ENCODE measurements at places on chromosomes 11 and 22. TPM values are rescaled to one million over a fixed set of nuclear protein-coding genes. Genes with fewer than 3 reads are reported as not detected.

DNA sequence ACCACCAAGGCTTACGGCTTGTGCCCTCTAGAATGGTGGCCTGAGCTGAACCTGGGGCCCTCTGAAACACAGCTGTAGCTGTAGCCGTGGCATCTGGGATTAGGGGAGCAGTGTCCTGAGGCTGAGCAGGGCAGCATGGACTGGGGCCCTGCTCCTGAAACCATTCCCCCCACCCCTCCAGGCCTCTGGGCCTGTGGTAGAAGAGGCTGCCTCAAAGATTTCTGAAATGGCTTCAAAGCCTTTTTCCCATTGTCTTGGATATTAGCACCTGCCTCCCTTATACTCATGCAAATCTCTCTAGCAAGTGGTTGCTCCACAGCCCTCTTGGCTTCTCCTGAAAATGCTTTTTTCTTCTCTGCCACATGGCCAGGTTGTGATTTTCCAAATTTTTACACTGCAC, 106.9 kb downstream of the CTNND1 start:
- H3K36me3 ChIP-seq: no peaks in the 10 kb centered on the region
- H3K27ac ChIP-seq: no peak overlapping the region
- no peaks in the 10 kb centered on the region for H3K4me1 ChIP-seq
- H3K27me3 ChIP-seq: no peaks in the 10 kb centered on the region

ADORA2A gene
- total RNA-seq: 2.6 TPM

GRCh38 chr22:31248965-31249958, 37.2 kb downstream of the LIMK2 start:
- peaks cover 13% of the 10 kb centered on the region for H3K4me1 ChIP-seq
- no peaks in the 10 kb centered on the region for H3K36me3 ChIP-seq
- DNase-seq: no peak
- peak overlapping the region; percentile 71 for H3K27ac ChIP-seq
- peak overlapping the region; percentile 34 for H3K4me3 ChIP-seq

DNA sequence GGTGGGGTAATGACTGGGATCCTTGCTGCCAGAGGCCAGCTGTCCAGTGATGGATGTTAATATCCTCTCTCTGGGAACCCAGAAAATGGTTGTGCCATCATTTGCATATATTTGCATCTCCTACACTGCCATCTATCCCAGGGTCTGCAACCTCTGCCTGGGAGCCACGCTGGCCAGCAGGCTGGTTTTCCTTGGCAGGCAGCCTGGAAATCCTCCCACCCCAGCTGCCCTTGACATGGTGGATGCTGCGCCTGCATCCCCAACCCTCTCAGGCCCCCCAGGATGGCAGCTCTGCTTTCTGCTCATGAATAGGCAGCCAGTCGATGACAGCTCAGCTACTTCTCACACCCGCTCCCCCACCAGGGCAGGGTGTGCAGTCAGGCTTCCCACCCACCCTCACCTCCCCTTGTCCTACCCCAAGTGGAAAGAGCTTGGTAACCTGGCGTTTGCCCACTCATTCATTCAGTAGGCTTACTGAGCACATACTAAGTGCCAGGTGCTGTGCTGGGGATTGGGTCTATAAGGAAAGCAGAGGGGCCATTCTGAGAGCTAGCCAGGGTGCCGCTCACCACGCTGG, 202.5 kb downstream of the TRIM29 start:
- H3K4me3 ChIP-seq: no peak overlapping the region
- DNase-seq: no peak
- no peaks in the 10 kb centered on the region for H3K27me3 ChIP-seq
- no peak overlapping the region for H3K27ac ChIP-seq

DNA sequence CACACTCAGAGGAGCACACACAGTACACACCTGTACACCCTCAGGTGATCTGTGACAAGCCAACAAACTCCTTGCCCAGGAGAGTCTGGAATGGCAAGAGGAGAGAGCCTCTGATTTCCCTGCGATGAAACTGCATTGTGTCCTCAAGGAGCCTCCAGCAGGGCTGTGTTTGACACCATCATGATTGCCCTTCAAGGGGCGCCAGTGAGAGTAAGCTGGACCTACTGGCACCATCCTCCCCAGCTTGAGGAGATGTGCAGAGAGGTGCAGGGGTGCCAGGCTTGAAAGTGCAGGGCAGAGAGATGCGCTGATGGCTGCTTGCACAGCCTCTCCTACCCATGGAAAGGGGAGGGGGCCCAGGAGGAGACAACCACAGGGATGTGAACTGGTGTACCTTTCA, 188.8 kb upstream of the CADM1 start:
- no peak for DNase-seq
- no peaks in the 10 kb centered on the region for H3K4me1 ChIP-seq
- peaks cover 4% of the 10 kb centered on the region for H3K27me3 ChIP-seq
- H3K4me3 ChIP-seq: no peak overlapping the region
- no peaks in the 10 kb centered on the region for H3K36me3 ChIP-seq
- no peak overlapping the region for H3K27ac ChIP-seq
